Right kidney (tissue), 9 donors: ENCODE measurements at places on chromosomes 7 and 10.

- DNase-seq: no peak
These were observed 221.8 kb upstream of the KLF6 start for GRCh38 chr10:4006858-4007257.

DNA sequence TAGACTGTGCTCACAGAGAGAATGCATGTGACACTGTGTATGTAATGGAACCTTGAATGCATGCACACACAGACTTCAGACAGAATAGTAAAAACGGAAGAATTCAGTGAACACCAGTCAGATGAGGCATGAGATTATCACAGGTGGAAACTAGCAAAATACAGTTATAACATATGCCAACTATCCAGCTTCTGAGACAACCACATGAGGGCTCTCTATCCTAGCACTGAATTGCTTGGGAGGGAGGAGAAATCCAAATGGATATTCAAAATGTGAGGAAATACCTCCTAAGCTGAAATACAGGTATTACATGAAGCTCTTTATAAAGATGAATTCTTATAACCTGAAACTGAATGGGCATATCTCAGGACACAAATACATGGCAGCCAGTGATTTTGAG is 30.6 kb downstream of the GARS1 start:
- no peak for DNase-seq

DNA sequence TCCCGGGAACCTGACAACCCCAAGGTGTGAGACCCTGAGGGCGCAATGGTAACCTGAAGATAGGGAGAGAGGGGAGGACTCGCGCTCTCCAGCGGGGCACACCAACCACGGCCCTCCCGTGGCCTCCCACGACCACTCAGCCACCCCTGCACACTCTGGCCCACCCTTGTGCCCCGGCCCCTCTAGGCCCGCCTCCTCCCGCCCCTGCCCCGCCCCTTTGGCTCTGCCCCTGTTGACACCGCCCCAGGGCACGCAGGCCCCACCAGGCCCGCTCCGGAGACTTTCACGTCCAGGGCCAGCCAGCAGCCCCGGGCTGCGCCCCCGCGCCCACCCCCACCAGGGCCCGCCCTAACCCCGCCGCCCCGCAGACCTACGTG is 10.9 kb downstream of the ATG9B start:
- no peak for DNase-seq

DNA sequence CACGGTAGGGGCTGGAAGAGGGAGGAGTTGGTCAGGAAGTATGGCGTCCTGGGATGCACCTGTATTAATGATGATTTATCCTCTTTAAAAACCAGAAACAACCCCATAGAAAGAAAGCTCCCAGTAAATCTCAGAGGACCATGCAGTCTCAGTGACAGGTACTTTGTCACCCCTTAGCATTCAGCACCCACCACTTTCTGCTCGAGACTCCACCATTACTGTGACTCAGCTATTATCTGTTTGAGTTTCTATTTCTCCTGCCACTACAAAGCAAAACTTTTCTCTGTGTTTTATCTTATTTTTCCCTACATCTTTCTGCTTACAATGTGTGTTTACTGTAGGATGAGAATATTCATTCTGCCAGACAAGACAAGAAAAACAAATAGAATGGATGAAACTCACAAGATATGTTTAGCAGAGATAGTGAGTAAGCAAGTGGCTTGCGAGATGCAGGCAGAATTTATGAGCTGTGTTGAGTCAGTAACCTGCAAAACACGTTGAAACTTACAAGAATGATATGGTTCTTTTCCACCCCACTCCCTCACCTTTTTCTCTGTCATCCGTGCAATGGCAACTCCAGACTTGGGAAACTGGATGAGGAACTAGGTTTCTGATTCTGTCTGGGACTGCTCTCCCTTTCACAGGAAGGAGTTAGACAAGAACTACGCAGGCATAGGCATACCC is 127.1 kb downstream of the AOAH start:
- no peak for DNase-seq

GRCh38 chr7:33039257-33039902 is 23.2 kb downstream of the NT5C3A start:
- no peak for DNase-seq

GRCh38 chr10:95820363-95820762 is 64.4 kb downstream of the ENTPD1 start:
- no peak for DNase-seq

DNA sequence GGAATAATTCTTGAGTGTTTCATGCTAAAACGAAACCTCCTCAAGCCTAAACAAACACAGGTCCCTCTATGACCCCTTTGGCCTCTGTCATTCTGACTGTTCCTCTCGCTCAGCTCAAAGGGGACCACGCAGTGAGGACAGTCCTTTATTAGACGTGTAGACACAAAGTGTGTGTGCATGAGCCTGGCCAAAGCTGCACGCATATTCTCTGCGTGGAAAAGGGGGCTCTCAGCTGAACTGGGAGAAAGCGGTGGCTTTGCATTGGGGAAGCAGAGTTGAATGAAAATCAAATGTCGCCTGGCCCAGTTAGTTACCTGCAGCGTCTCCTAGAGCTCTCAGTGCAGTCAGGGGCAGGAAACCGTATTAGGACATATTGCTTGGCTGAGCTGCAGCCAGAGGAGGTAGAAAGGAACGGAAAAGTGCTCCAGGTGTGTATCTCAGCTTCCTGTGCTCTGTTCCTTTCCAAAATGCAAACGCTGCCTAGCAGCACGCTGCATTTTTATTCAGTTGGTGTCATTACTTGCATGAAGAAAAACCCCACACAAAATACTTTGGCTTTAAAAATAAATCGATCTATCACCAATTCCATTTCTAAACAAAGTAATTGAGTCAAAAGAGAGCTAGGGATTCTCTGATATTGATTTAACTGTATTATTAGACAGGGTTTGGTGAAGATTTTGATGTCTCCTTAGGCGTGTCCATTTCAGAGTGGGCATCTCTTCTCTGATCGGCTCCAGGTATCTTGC is 4.9 kb downstream of the GATA3 start:
- peak; percentile 41 for DNase-seq
